ENCODE measurements at places on chromosomes 12 and 14.
A peak's percentile ranks its signal among the peaks of the same experiment; 100 is the strongest.

GRCh38 chr12:127241072-127241817 lies 1025.7 kb upstream of the TMEM132C start:
- DNase-seq: no peak

DNA sequence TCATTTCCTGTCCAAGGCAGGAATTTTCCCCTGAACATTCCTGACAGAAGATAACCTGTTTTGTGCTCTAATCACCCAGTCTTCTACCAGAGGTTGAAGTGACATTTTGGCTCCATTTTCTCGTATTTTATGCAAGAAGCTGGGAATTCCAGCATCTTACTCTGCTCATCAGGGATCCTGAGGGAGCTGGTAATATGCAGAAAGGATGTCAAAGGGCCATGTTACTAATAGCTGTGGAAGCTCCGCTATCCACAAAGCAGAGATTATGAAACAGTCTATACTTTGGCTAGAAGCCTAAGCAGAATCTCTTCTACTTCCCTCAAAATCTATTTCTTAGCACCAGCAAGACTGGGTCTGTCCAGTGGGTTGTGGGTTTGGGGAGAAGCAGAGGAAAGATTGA lies 613.0 kb downstream of the DIO2 start:
- no peak for DNase-seq

DNA sequence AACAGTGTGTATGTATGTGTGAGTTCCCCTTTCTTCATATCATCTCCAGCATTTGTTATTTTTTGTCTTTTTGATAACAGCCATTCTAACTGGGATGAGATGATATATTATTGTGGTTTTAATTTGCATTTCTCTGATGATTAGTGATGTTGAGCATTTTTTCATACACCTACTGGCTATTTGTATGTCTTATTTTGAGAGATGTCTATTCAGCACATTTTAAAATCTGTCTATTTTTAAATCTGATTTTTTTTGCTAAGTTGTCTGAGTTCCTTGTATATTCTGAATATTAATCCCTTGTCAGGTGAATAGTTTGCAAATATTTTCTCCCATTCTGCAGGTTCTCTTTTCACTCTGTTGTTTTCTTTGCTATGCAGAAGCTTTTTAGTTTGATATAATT lies 469.1 kb downstream of the FUT8 start:
- DNase-seq: no peak

DNA sequence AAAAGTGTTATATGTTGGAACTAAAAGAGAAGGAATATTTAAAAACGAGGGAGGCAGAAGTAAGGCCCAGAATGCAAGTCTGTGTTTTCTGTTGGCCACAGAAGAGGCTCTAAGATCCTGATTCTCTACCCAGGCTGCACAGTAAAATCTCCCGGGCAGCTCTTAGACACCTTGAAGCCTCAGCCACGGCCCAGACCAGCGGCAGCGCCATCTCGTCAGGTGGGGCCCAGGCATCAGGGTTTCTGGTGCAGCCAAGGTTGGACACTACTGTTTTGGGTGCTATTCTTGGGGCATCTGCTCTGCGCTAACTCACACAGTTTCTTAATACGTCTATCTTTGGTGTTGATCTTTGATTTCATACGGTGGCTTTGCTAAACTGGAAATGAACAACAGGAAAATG lies 16.8 kb downstream of the FAM181A start:
- no peak for DNase-seq

GRCh38 chr12:56995201-56995929 lies 11.0 kb downstream of the ZBTB39 start:
- no peak for DNase-seq

- no peak for DNase-seq
Observed at GRCh38 chr12:46517579-46517962, 145.0 kb upstream of the SLC38A2 start.

- no peak for DNase-seq
Observed at GRCh38 chr12:75062691-75063090, 146.9 kb downstream of the KCNC2 start.

DNA sequence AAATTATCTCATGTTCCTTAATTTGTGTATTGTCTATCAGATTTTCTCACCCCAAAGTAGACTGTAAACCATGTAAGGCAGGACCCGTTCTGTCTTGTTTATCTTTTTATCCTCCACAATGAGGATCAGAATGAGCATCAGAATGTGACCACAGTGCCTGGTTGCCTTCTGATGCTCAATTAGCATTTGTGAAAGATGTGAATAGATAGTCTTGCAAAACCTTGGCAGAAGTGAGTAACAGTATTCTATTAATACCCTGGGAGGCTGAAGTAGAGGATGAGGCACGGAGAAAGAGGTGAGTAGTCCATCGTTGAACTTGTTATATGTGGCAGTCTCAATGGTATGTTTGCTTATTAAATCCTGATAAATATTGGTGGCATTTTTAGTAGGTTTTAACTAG lies 781.4 kb downstream of the NRXN3 start:
- no peak for DNase-seq

DNA sequence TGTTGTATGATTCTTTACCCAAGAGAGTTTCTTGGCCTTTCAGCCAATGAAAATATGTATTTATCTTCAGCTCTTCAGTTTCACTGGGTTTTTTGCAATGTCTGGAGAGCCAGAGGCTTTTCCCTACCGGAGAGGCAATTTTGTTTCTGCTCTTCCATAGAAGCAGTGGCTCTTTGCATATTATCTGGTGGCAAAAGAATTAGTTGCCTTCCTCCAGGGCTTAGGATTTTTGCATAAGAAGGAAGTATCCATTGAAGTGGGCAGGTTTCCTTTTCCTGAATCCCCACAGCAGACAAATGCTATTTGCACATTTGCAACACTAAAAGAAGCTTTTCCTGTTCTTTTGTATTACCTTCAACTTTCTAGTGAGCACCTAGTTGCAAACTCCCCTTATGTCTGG lies 75.2 kb downstream of the NTS start:
- no peak for DNase-seq

- DNase-seq: no peak
Observed at GRCh38 chr14:89279649-89280232, 137.3 kb downstream of the FOXN3 start.

DNA sequence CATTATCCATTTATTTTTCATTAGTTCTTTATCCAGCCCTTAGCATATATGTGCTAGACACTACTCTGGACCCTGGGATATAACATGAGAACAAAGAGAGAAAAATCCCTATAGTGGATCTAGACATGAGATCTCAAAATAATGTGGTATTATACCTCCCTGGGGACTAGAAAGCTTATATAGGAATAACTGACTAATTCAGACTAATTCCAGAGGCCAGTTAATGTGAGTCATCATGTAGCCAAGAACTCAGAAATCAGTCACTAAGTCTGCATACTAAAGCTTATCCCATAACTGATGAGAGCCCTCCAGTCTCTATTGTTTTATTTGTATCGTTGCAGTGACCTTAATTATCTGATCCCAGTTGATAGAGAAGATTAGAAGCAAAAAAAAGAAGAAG lies 267.1 kb upstream of the RGS6 start:
- no peak for DNase-seq

DNA sequence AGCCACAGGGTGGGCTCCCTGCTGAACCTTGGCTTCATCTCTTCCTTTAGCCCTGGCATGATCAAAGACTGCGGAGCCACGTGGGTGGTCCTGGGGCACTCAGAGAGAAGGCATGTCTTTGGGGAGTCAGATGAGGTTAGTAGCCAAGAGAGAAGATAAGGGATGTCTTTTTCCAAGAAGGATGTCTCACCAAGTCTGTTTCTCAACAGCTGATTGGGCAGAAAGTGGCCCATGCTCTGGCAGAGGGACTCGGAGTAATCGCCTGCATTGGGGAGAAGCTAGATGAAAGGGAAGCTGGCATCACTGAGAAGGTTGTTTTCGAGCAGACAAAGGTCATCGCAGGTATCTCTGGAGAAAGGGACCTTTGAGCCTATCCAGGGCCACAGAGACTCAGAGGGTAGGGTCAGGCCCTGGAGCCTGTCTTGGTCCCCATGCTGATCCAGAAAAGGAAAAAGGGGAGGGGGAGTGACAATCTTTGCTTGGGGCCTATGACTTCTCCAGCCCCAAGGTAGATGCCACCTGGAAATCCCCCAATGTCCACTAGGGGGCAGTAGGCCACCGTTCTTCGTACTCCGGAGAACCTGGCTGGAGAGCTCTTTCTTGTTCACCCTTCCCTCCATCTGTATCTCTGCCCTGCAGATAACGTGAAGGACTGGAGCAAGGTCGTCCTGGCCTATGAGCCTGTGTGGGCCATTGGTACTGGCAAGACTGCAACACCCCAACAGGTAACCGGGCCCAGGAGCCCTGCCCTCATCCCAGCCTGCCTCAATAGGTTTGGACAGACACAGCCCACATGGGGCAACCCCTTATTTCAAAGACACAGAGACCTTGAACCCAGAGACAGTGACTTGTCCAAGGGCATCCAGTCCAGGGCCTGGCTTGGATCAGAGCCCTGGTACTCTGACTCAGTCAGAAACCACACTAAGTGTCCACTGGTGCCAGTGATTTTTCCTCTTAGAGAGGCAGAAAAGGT lies 2.0 kb downstream of the TPI1 start:
- peak; percentile 84 for DNase-seq

- no peak for DNase-seq
Observed at GRCh38 chr14:79281244-79282152, 929.8 kb downstream of the DIO2 start.

DNA sequence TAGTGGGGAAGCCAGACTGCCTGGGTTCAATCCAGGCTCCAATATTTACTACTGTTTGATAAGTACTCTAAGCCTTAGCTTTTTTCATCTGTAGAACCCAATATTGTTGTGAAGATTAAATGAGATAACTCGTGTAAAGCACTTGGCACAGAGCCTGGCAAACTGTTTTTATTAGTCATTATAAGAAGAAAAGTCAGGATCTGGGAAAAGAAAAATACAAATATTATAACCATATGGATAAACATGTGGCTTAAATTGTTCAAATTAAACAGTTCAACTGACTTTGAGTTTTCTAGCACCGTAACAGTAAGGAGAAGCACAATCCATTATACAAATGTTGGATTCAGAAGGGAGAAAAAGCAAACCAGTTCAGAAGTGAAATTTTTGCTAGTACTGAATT lies 22.0 kb upstream of the CDK17 start:
- no peak for DNase-seq

DNA sequence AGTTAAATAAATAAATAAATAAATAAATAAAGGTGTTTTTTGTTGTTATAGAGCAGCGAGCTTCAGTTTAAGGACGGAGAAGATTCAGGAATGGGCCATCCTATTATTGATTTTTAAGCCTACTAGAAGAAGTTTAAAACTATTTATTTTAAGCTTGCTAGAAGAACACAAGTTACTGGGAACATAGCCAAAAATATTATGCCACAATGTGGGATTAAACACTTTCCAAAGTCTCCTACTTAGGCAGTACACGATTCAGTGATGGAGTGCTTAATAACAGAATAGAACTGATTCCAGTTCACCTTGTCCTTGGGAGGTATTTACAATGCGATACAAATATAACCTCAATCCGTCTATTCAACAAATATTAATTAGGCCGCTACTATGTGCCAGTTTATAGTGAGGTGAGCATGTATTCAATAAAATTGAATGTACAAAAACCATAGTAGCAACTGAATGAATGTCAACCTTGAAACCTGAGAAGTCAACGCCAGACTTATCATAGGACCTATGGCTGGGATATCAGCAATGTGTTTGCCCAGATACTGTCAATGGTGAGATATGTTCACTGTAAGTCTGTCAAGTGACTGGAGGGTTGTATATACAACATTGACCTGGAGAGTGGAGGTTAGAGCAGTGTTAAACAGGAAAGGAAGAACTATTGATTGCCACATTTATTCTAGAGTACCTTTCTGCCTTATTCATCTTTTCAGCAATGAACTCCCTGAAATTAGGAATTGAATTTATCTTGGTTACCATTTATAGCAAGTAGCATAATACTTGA lies 486.4 kb downstream of the TMTC2 start:
- DNase-seq: no peak

- no peak for DNase-seq
Observed at GRCh38 chr12:121090586-121091514, 41.8 kb upstream of the P2RX7 start.

DNA sequence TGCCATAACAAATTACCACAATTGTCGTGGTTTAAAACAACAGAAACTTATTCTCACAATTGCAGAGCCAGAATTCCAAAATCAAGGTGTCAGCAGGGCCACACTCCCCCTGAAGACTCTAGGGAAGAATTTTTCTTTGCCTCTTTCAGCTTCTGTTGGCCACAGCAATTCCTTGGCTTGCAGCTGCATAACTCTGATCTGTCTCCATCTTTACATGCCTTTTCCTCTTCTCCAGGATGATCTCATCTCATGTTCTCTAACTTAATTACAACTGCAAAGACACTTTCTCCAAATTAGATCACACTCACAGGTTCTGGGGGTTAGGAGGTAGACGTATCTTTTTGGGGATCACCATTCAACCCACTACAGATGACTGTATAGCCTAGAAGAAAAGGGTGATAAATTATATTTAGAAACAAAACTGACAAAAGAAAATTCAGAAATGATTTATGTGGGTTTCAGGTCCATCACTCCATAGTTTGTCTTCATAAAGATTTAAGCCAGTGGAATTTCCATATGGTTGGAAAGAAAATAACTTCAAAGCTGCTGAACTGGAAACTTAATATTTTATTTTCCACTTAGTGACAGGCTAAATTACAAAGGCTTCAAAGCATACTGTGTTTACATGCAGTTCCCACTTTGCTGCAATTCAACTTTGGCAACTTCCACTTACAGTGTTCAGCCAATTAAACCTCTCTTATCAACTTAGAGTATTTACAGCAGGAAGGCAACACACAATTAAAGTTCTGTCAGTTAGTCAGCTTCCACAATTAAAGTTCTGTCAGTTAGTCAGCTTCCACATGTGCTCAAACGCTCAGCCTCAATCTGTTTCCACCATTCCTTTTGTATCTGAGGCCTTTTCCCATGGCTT lies 213.3 kb downstream of the EPS8 start:
- no peak for DNase-seq

GRCh38 chr12:18556161-18556560 lies 181.7 kb downstream of the PLCZ1 start:
- no peak for DNase-seq

- no peak for DNase-seq
Observed at GRCh38 chr14:81455390-81455789, 55.3 kb upstream of the STON2 start.

DNA sequence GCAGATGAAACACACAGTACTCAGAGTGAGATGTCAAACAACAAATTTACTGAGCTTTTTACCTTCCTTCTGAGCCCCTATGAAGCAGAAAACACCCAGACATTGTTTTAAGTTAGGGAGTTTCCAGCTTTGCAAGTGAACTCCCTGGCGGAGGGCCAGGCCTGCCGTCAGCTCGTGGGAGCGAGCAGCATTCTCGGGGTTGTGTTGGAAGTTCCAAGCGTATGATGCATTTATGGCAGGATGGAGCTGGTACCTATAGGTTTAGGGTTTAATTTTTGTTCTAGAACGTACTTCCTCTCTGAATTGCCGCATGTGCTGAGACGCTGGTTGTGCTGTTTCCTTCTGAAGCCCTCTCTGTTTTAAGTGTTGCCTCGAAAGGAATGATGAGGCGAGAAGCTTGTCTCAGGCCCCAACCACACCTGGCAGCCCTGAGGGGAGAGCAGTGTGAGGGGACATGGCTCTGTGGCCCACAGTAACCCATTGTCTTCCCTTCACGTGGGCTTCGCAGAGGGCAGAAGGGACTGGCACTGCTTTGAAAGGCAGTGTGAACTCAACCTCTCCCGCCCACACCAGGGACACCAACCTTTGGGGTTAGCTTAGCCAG lies 76.6 kb downstream of the SSPN start:
- DNase-seq: no peak

GRCh38 chr14:105860615-105861580 lies 334.5 kb downstream of the TMEM121 start:
- no peak for DNase-seq

GRCh38 chr12:131021154-131021541 lies 67.4 kb downstream of the ADGRD1 start:
- DNase-seq: no peak
